ENCODE measurements at places on chromosomes 5 and 9.

DNA sequence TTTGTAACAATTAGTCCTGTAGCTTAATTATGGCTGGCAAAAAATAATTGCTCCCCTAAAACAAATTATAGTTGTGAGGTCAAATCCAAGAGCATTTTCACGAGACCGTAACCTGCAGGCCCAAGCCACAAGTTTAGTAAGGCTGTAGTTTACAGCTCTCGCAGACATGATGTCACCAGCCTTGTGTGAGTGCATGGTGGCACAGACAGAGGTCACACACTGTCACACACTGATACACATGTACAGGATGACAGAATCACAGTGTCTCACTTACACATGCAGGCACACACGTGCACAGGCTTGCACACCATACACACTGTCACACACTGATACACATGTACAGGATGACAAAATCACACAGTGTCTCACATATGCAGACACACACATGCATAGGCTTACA is 518.8 kb downstream of the IRX1 start:
- DNase-seq: no peak

- DNase-seq: no peak
These were observed 397.8 kb downstream of the ARRDC3 start for GRCh38 chr5:90985341-90985740.

- no peak for DNase-seq
These were observed 139.3 kb upstream of the PLCXD3 start for GRCh38 chr5:41649659-41650058.

GRCh38 chr5:79133657-79134451 is 22.2 kb downstream of the BHMT start:
- DNase-seq: peak; percentile 25

DNA sequence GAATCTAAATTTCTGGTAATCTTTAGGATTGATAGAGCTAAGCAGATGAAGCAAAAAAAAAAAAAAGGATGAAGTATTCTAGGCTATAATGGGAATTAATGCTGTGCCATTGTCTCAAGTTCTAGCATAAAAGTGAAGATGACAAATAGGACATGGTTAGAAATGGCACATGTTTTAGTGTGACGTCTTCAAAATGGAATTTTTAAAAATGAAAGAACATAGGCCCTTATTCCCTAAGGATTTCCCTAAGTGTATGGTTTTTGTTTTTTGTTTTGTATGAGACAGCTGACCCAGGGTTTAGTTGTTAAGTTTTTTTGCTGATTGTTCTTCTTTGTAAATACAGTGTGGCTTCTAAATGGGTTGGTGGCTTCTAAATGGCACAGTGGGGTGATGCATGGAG is 7.1 kb downstream of the TLE4 start:
- no peak for DNase-seq

GRCh38 chr9:16680541-16680940 is 189.9 kb downstream of the BNC2 start:
- DNase-seq: no peak

DNA sequence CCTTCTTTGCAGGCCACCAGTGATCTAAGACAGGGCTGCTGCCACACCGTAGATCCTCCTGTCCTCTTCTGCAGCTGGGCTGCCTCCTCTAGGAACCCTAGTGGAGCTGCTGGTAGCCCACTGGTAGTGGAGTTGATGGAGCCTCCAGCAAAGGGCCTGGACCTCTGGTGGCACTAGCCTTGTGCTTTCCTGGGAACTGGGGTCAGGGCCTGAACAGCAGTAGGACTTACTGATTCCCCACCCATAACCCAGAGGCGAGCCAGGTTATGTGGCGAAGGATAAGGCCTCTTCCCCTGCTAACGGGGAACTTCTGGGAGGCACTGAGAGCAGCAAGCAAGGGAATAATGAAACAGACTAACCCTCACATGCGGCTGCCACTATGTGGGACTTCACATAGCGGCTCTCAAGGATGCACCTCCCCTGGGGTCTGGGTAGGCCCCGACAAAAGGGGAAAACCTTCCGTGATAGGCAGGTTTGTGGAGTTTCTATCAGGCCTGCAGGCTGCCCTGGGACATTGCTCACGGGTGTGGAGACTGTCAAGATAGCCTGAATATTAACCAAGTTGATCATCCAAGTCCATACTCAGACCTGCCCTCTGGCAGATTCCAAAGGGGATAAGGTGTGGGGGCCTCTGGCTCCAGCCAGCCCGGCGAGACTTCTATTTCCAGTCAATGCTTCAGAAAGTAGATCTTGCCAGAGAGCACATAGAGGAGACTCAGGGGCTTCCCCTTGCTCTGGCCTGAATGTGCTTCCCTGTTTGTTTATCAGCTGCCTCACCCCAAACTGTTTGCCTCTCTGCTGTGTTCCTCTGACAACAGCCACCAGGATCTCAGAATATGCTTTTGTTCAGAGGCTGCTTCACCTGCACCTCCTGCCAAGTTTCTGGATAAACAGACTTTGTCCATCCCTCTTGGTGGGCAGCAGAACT is 7.4 kb downstream of the SLC22A4 start:
- no peak for DNase-seq

DNA sequence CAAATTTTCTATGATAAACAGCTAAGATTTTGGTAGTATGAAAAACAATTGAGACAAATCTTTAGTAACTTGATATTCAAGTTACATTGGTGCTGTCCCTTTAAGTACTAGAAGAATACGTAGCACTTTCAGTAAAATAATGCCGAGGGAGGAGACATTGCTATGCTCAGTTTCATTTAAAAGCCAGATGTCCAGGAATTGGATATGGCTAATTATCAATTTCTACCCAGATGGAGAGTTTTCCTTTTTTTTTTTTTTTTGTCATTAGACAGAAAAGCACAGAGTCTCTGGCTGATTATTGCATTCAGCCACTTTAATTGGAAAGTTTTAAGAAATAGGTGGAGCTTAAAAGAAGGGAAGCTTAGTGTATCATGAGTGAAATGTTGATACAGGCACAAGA is 40.4 kb upstream of the APC start:
- no peak for DNase-seq

DNA sequence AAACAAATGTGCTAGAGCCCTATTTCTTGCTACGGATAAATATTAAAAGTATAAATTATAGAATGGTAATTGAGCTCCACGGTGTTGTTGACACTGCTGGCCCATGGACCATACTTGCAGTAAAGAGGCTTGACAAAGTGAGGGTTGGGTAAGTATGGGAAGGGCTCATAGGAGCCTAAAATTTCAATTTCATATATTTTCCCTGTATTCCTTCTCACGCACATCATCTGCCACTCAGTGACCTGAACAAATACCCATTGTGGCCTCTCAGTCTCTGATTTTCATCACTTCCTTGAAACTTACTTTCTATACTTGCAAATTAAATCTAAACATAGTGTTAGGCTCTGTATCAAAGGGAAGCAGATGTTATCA is 116.5 kb downstream of the PIK3R1 start:
- no peak for DNase-seq

DNA sequence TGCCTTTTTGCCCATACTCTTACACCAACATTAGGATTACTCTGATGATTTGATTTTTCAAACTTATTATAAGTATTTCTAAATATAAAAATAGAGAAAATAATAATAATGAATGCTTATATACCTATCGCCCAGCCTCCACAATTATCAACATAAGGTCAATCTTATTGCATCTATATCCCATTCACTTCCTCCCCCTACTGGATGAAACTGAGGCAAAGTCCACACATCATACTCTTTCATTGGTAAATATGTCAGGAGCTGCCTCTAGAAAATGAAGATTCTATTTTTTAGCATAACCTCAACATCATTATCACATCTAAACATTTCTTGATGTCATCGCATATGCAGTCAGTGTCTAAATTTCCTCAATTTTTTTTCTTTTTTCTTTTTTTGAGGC is 44.3 kb downstream of the SH3RF2 start:
- DNase-seq: no peak

GRCh38 chr5:34526682-34527305 is 129.3 kb upstream of the RAI14 start:
- DNase-seq: no peak

DNA sequence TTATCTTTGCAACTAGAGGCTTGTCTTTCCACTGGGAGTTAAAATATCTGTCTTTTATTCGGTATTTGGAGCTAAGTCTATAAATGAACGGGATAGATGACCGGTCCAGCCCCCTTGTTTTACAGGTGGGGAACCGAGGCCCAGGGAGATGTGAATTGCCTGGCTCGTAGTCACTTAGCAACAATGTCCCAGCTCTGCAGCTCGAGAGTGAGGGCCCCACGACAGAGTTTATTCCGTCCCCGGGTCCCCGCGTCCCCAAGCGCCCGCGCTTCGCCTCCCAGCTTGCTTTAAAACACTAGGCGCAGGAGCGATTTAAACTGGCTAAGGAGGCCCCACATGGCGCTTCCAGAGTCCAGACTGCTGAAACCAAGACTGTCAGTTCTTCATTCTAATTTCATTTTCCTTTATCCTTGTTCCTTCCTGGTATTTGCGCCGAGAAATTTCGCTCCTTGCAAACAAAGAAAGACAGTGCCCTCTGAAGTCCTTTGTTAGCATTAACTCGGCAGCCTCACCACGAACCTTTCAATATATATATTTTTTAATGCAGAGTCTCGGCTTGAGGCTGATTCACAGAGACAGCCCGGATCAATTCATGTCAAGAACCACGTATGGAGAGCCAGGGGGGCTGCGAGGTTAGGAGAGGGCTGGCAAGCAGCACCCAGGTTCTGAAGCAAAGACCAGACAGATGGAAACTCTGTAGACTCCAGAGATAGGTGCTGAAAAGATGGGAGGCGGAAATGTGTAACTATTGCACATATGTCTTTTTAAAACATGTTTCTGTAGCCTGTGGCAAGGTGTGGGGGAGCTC is 1.4 kb upstream of the ENC1 start:
- DNase-seq: no peak

DNA sequence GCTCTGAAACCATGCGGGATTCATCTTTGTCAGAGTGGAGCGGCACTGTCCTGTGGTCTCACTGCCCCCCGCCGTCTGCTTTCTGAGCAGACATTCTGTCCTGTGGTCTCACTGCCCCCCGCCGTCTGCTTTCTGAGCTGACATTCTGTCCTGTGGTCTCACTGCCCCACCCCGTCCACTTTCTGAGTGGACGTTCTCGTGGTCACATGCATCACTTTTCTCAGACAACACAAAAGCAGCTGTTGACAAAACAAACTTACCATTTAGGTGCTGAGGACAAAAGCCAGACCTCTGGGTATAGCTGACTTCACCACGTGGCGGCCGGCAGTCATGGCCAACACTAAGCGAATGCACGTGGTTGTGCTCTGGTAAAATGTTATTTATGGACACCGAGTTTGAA is 2.8 kb downstream of the LRRC14B start:
- DNase-seq: no peak

GRCh38 chr5:140054086-140054689 is 11.1 kb upstream of the NRG2 start:
- DNase-seq: no peak

GRCh38 chr9:124342776-124343485 is 72.3 kb downstream of the PSMB7 start:
- DNase-seq: no peak

- DNase-seq: no peak
These were observed 154.6 kb downstream of the COL23A1 start for GRCh38 chr5:178435321-178436238.

DNA sequence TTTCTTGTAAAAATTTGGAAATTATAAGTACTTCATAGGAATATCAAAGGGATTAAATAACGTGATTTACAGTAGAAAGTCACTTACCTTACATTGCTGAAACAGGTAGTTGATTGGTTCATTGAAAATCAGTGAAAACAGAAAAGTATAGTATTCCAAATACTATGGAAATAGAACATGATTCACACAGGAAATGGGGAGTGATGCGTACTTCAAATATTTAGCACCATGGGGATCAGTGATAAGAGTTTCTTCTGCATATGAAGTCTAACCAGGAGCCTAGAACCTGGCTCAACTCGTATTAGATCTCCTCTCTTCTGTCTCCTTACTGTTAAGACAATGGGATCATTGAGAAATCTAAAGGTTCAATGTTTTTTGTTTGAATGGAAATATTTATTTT is 133.3 kb downstream of the FAM174A start:
- DNase-seq: no peak

DNA sequence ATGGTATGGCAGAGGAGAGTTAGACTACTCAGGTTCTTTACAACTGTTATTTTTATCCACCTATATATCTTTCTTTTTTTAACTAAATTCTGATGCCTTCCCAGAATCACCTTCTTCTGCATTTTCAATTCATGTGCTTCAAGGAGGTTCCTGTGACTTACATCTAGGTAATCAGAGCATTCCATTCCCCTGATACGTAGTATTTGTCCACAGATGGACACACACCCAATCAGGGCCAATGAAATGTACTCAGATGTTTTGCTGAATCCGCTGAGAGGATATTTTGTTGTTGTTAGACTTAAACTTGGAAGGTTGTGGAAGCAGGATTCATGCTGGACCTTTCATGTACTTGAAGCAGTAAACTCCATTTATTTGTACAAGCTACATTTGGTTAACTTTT is 159.4 kb upstream of the FER start:
- no peak for DNase-seq

DNA sequence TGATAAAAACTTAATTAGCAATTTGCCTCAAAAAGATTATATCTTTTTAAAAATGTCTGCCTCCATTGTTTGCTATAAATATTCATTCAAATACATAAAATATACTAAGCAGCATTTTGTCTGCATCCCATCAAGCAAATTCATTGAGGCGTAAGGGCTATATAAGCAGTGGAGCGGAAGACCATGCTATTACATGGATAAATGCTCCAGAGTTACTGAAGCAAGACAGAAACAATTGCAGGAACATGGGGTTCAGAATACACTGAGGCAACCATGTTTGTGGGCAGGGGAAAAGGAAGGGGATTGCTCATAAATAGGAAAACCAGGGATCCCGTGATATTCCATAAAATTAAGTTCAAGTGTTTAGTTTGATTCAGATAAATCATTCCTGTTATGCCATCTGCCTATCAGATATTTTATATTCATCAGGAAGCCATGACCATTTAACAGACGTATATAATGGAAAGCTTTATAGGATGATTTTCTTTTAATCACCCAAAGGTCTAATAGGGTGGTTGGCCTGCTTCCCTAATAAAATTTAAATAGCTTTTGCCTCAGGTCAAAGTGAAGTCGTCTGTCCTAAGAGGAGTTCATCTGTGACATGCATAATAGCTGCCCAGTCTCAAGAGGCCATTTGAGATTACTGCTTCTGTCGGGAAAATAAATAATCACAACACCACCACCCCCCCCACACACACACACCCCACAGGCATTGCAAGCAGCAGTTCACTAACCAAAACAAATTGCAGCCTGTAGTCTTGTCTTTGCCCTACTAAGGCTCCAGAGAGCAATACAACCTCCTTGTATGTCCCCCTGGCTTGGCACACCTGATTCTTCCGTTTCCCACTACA is 105.2 kb downstream of the RASEF start:
- DNase-seq: no peak

- DNase-seq: no peak
These were observed 74.3 kb downstream of the KIAA0825 start for GRCh38 chr5:94544031-94544650.

GRCh38 chr9:32264170-32264864 is 120.1 kb upstream of the ACO1 start:
- DNase-seq: no peak

DNA sequence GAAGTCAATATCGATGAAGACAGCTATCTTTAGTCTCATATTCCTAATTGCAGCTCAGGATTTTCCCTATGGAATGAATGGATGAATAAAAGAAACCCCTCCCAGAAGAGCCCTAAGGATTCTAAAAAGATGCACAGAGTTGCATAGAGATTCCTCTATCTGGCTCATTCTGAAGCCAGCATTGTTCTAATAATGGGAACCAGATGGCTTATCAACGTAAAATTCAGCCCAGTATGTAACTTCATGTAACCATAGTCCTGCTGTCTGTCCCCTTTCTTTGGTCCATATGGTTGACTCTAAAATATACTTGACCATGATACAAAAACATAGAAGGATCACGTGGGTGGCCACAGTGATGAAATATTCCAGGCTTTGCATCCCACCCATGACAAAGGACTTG is 508.6 kb downstream of the RASEF start:
- DNase-seq: no peak

Data from stimulated activated CD8-positive, alpha-beta memory T cell treated with anti-CD3 and anti-CD28 coated beads, Interleukin-2, amount 100 ng/mL, for 1 hour (primary cell).